ENCODE measurements at places on chromosomes 3 and 15.
A peak's percentile ranks its signal among the peaks of the same experiment; 100 is the strongest.

DNA sequence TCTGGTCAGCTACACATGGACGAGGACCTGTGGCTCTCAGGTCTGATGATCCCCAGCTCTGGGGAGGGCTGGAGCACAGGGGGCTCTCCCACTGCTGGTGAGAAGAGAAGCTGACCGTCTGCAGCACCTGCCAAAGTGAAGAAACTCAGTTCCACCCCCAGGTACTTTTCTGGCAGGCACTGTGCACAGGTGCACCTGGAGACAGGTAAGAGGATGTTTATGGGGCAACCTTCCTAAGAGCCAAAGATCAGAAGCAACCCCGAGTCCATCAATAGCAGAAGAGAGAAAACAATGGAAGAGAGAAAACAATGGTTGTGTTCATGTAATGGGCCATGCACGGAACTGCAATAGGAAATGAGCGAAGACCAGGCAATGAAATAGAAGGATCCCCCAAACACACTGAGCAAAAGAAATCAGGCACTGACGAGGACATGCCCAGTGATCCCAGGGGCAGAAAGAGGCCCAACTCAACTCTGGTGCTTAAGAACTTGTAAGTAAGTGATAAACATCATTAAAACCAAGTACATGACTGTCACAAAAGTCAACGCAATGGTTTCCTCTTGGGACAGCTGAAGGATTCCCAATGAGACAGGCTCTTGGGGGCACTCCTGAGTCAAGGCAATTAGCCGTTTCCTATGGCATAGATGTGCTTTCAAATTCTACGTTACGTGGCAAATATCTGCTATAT is 95.0 kb upstream of the ALDH1A3 start:
- DNase-seq, result no peak

DNA sequence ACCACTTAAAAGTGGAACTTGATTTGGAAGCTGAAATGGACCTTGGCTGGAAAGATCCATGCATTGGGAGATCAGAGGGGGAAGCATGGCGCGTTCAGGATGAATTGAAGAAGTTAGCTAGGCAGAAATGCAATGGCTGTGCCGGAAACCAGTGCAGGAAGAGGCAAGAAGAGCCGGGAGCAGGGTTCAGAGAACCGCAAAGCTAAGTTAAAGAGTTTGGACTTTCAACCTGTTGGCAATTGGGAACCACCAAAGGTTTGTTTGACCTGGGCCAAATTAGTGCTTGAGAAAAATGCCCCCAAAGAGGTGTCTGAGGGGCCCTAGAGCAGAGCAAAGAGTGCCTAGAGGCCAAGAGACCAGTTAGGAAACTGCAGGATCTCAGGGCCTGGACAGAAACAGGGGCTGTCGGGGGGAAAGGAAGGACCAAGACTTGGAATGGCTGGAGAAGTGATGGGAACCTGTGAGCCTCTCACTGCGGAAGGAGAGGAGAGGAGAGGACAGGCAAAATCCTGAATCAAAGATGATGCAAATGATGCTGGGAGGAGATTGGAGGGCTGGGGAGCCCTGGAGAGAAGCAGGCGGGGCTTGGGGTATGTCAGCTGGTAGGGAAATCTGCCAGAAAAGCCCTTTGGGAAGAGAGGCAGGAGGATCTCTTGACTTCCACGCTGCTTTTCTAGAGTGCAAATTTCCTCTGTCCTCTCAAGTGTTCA is 49.3 kb downstream of the FAM174B start:
- no peak for DNase-seq

DNA sequence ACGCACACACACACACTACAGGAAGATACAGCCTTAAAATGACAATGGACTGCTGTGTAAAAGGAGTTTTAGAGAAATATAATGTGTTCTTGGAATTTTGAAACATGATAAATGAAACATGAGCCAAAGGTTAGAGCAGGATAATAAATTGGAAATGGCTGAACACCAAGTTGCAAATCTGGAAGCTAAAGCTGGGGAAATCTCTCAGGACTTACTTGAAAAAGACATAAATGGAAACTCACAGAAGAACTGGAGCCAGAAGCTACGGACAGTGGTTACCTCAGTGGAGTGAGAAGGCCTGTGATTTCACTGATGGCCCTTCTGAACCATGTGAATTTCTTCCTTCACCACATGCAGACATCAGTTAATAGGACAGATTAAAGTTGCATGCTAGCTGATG is 37.3 kb upstream of the ATP10A start:
- DNase-seq, result no peak

- DNase-seq, result no peak
Measured at GRCh38 chr15:99264125-99264524, 12.8 kb downstream of the LRRC28 start.

- DNase-seq, result no peak
Measured at GRCh38 chr3:190502946-190503345, 10.9 kb upstream of the IL1RAP start.

DNA sequence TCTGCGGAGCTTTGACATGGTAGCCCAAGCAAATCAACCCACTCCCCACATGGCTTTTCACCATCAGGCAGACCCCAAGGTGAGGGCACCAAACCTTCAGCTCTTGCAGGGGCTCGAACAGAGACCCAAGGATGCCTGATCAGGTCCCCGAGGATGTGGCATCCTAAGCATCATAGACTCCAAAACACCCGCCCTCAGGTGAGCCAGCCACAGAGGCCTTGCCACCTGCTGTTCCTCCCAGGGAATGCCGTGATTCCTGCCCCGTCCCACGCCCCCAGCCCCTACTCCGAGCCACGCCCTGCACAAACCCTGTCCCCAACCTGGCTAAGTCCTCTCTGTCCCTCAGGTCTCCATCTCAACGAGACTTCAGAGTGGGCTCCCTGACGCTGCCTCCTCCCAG is 34.7 kb upstream of the SLC41A3 start:
- no peak for DNase-seq

GRCh38 chr3:31952205-31952604 is 28.9 kb downstream of the OSBPL10 start:
- DNase-seq, result no peak

DNA sequence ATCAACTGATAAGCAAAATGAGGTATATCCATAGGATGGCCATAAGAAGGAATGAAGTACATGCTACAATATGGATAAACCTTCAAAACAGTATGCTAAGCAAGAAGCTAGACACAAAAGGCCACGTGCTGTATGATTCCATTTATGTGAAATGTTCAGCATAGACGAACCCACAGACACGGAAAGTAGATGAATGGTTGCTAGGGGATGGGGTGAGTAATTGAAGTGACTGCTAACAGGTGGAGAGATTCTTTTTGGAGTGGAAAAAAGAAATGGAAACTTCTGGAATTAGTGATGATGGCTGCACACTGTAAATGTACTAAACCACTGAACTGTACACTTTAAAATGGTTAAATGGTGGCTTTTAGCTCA is 630 bp upstream of the EFCAB12 start:
- DNase-seq, result no peak

DNA sequence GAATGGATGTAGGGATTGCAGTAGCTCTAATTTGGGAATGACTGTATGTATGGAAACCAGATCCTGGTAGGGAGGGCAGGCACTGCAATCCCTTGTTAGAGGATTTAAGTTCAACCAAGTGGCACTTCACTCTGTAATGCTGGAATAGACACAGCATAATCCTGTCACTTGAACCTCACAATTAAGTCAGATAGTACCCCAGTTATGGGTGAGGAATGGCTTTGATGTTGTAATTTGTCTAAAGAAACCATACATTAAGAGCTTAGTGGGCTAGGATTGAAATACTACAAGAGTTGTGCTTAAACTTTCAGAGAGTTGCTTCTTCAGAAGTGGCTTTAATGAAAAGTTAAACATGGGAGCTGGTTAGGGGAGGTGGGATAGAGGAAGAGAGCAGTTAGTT is 9.3 kb downstream of the RAB7A start:
- no peak for DNase-seq

GRCh38 chr15:69128667-69129311 is 31.6 kb upstream of the GLCE start:
- DNase-seq, result peak; percentile 55

GRCh38 chr3:126480861-126481260 is 5.2 kb upstream of the ZXDC start:
- DNase-seq, result no peak

DNA sequence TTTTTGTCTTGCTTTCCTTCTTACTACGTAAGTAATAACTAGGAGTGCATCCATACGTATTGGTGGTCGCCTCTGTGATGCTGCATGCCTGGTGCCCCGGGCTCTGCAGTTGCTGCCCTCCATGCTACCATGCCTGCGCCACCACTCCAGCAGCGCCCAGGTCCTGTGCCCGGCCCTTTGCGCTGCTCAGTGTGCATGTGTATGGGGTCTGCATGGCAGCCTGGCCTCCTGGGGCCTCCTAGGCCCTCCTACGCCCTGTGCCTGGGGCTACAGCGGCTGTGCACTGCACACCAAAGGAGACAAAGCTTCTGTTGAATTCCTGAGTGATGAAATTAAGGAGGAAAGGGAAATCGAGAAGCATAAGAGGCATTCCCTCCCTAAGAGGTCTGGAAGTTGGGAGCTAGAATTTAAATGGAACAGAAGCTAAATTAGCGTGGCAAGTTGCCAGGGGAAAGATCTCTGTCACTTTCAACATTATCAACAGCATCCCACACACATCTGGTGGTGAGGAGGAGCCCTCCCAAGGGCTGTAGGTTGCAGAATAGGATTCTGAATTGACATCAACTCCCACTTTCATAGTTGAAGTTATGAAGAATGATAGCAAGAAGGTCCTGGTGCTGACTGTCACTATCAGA is 275.0 kb upstream of the CHRM5 start:
- no peak for DNase-seq

- no peak for DNase-seq
Measured at GRCh38 chr3:88235102-88235501, 85.3 kb downstream of the C3orf38 start.

GRCh38 chr3:100521439-100521845 is 29.0 kb downstream of the TMEM45A start:
- no peak for DNase-seq

DNA sequence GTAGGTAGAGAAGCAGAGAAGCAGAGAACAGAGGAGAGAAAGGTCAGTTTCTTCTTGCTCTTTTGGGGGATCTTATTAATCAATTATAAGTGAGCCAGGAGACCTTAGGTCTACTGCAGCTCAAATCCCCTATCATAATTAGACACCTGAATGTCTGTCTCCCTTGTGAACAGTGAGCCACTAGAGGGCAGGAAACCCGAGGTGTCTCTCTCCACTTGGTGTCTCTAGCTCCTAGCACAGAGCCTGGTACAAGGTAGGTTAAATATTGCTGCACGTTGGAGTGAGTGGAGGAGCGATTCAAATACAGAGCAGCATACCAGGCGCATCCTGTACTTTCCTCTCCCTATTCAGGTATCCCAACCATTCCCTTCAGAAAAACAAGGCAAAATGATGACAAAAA is 2.0 kb upstream of the ST8SIA2 start:
- DNase-seq, result no peak

DNA sequence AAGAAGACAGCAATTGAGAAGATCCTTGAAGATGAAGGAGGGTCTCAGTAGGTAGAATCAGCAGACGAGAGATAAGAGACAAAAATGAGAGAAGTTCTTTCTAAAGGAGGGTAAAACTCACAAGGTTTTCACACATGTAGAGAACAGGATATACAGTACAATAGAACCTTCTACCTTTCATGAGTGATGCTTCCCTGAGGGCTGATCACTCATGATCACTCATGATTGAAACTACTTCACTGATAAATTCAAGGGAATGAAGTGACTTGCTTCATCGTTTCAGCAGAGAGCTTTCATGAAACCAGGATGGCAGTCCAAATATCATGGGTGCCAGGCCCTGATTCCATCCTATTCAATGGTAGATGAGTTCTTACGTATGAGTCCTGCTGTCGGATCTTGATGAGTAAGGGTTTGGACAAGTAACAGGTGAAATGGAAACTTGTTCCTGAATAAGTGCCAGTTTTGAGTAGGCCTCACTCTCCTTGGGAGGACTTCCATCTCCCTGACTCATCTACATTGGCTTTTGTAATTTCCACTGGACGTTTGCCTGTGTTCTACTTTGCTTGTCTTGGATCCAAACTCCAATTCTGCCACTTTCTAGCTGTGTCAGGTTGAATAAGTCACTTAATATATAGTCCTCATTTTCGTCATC is 9.6 kb upstream of the CLDN16 start:
- peak; percentile 75 for DNase-seq

DNA sequence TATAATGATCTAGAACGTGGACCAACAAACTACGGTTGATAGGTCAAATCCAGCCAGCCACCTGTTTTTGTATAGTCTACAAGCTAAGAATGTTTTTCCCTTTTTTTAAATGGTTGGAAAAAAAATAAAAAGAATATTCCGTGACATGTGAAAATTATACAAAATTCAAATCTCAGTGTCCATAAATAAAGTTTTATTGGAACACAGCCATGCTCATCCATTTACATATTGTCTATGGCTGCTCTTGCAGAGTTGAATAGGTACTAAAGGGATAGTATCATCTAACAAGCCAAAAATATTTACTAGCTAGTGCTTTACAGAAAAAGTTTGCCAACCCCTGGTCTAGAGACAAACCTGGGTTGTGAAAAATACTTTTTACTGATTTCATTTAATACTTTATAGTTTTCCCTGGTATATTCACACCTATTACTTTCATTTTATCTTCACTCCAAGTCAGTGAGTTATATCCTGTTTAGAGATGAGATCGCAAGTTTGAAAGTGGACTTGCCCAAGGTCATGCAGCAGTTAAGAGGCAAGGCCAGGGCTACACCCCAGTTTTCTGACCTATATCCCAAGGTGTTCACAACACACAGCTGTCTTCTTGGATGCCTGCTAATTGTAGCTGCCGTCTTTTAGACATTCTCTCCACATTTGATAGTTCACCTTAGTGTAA is 58.4 kb downstream of the IGF2BP2 start:
- DNase-seq, result no peak

DNA sequence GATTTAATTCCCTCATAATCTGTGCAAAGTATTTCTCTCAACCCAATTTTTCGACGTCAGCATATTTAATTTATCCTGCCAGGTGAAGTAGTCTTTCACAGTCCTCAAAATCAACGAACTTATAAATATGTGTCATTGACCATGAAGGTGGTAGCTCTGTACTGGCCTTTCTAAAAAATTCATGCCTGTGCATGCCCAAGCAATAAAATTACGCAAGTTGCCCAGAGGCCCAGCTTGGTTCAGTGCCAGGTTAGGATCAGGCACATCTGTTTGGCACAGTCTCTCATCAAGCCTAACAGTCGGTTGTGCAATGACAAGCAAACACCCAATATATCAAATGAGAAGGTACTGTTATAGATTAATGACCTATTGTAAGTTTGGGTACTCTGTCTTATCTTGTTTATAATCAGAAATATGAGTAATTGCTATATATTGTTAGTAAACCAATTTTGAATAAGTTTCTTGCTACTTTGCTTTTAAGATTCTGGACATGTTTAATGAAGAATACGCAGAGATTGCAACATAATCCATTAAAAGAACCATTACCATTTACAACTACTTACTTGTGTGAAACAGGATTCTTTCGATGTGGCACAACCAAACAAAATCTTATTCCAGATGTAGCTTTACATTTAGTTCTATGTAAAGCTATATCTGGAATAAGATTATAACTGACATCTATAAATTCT is 159.0 kb upstream of the IL12A start:
- peak; percentile 82 for DNase-seq

DNA sequence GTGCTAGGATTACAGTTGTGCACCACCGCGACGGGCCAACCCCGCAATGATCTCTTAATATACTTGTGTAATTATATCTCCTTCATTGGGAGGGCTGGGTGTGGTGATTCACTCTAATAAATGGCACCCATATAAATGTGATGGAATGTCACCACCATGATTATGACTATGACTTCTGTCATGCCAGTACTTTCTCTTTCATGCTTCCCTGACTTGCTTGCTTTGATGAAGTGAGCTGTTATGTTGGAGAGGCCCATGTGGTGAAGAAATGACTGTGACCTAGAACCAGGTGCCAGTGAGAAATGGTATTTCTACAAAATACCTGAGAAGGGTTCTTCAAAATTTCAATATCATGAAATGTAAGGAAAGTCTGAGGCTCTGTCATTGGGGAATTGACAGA is 24.4 kb upstream of the TP63 start:
- no peak for DNase-seq

All from prostate gland (tissue), 2 donors.